Activated naive CD4-positive, alpha-beta T cell treated with anti-CD3 and anti-CD28 coated beads, Interleukin-2, amount 50 U/mL, for 72 hours (primary cell): ENCODE measurements at places on chromosomes 7 and 10. TPM values are rescaled to one million over a fixed set of nuclear protein-coding genes. Genes with fewer than 3 reads are reported as not detected.

- DNase-seq = no peak
Observed at GRCh38 chr10:118692872-118693271, 61.9 kb downstream of the CACUL1 start.

DNA sequence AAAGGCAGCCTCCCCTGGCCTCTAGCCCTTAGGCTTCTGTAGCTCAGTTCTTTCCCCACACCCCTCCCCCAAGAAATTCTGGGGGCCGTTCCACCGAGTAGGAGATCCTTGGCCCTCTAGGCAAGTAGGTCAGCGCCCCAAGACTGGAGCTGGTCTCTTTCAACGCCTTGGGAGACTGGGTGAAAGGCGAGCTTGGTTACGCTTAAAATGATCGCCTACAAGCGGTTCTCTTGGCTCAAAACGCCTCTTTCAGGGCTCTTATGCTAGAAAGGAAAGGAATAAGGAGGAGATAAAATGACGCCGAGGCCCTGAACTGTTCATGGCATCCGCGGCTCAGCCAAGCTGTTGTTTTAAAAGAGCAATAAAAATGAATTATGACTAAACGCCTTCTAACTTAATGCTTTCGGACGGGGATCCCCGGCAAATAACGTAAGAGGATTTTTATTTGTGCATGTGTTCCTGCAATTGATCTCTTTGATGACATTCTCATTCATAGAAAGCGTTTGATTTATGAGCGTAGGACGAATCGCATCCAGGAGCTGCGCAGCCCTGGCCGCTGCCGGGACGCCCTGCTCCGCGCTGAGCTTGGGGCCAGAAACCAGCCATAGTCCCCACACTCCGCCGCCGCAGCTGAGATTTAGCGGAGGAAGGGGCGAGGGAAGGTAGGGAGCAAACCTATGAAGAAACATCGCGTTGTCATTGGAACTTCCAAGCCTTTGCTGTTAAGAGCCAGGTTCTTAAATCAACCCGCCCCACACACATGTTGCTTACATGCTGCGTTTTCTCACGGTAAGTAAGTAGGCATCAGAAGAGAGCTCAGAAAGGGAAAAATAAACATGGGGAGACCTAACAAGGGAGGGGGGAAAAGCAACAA lies 3.0 kb upstream of the HOXA1 start:
- no peak for DNase-seq

Gene CYP26C1
- not detected for total RNA-seq

Gene WIPF3
- not detected for total RNA-seq
